ENCODE measurements at places on chromosomes 6 and 20.

GRCh38 chr6:163643866-163644265 is 229.3 kb downstream of the QKI start:
- no peak for DNase-seq

GRCh38 chr6:158377860-158378259 is 65.6 kb downstream of the TULP4 start:
- no peak for DNase-seq

DNA sequence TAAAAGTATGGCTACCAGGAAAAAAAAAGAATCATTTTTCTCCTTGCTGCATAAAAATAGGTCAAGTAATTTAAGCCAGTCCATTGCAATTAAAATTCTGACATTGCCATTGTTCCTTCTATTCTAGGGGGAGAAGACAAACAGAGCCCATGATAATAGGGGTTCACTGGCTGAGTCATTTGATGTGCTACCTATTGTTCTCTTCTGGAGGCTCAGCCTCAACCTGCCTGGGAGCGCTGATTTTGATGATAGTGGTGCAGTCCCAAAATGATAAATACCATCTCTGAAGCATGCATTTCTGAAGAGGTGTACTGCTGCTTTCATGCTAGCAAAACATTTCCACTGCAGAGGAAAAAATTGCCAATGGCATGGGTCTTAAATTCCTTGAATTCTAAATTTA is 5.8 kb downstream of the CITED2 start:
- no peak for DNase-seq

- no peak for DNase-seq
Measured at GRCh38 chr20:59749301-59749700, 145.0 kb downstream of the PHACTR3 start.

DNA sequence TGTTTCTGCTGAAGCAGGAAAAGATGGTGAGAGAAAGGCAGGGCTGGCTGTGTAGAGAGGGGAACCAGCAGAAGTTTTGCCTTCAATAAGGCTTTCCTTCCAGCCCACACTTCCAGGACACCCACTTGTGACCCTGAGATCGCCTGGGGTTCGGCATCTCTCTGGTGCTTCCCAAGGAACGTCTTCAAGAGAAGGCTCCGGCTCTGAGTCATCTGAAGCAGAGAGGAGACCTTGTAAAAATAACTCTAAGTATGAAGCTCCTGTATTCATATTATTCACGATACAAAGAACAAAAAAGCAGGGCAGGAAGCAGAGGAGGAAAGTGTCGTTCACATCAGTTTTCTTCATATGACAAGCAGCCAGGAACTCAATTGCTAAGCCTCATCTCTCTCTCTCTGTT is 95.4 kb upstream of the MRPS10 start:
- DNase-seq = peak; percentile 54

- DNase-seq = no peak
Measured at GRCh38 chr20:32129863-32130262, 20.3 kb downstream of the TM9SF4 start.

DNA sequence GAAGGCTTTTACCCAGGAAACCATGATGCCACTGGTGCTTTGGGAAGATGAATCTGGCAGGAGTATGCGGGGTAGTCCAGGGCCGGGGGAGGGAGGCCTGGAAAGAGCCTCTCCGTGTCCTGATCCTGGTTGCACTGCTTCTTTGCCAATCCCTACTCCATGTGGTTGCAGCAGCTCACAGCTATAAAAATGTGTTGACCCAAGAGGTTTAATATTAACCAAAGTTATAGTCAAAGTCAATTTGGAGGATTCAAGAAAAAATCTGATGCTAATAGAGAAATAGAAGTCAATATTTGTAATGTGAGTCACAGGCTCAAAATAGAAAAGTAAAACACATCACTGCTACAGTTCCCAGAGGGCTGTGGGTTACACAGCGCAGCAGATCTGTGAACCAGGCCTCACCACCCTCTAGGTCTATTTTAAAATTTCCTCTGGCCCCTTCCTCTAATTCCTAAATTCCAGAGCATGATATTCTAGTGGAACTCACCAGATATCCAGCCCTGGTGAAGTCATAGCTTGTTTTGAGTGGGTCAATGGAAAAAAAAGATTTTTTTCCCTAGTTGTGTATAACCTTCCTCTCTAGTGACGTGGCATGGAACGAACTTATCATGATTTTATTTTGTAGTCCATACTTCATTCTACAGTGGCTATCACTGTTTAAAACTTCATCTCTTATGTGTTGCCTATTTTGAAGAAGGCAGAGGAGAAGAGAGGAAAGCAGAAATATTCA is 63.2 kb upstream of the BMP2 start:
- DNase-seq = no peak

- peak; percentile 3 for DNase-seq
Measured at GRCh38 chr6:136166815-136167214, 83.3 kb downstream of the MTFR2 start.

DNA sequence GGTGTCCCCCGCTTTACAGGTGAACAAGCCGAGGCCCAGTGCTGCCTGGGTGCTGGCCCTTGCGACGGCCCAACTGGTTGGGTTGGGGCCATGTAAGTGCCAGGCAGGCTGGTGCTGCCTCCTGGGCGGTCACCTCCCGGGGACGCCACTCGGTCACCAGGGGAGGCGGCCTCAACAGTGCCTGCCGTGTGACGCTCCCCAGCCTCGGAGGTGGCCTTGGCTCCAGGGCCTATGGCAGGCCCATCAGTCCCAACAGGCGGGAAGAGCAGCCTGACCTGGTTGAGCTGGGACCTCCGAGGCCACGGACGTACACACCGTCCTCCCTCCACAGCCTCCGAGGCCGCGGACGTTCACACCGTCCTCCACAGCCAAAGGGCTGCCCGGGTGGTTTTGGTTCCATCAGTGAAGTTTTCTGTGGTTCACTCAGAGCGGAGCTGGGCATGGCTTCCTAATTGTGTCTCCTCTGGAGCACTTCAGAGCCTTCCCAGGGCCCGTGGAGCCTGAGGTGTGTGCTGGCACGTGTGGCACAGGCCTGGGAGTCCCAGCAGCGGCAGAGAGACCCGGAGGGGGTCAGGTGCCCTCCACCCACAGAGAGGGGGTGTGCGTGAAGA is 19.3 kb upstream of the SLCO4A1 start:
- no peak for DNase-seq

DNA sequence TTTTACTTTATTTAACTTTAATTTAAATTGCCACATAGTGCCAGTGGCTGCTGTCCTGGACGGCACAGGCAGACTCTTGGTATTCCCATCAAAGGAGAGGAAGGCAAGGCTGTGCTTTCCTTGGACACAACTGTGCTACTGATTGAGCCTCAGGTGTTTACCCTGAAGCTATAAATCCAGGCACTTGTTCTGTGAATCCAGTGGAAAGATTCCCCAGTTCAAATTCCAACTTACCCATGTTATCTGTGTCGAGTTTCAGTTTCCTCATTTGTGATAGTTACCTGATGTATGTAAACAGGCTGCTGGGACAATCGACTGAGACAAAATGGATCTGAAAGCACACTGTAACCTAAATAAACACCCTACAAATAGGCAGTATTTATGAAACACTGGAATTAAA is 57.2 kb downstream of the PLAGL1 start:
- DNase-seq = no peak

DNA sequence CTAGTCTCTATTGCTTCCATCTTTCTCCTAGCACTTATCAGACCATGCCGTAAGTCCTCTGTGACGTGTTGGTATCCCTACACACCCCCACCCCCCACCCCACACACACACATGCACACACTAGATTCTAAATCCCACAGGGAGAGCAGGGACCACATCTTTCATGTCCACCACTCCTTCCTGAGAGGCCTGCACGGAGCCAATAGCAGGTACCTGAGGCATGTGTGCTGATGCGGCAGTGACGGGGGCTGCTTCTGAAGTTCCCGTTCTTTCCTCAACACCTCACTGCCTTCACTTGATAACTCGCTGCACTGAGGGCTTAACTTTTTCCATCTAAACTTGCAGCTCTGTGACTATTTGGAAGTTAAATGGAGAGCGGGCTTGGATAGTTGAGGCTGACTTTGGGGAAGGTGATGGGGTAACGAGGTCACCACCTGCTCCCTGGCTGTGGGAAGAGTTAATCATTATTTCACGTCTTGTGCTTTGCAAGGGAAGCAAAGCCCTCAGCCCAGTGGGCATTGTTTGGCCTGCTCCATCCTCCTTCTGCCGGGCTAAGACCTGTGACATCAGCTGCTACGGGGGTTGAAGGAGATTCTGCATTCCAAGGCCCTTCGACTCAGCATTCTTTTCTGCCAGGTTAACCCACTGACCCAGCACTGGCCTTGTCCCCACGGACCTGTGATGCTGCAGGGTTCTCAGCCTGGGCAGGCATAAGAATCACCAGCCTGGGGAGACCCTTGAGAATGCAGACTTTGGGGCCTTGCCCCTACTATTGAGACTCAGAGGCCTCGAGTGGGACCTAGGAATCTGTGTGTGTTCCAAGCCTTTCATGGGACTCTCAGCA is 187.8 kb downstream of the ANKRD60 start:
- DNase-seq = no peak

- no peak for DNase-seq
Measured at GRCh38 chr20:35934050-35934449, 20.3 kb downstream of the SCAND1 start.

GRCh38 chr20:16929756-16930155 is 181.6 kb downstream of the OTOR start:
- no peak for DNase-seq

DNA sequence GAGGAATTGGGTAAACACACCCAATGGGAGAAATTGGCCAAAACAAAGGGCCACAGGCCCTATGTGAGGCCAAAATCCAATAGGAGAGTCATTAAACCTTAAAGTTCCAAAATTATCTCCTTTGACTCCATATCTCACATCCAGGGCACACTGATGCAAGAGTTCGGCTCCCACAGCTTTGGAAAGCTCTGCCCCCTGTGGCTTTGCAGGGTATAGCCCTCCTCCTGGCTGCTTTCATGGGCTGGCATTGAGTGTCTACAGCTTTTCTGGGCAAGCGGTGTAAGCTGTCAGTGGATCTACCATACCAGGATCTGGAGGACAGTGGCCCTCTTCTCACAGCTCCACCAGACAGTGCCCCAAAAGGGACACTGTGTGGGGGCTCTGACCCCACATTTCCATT is 160.5 kb downstream of the ADGRG6 start:
- DNase-seq = no peak

- no peak for DNase-seq
Measured at GRCh38 chr6:158703111-158703836, 53.4 kb downstream of the SYTL3 start.

DNA sequence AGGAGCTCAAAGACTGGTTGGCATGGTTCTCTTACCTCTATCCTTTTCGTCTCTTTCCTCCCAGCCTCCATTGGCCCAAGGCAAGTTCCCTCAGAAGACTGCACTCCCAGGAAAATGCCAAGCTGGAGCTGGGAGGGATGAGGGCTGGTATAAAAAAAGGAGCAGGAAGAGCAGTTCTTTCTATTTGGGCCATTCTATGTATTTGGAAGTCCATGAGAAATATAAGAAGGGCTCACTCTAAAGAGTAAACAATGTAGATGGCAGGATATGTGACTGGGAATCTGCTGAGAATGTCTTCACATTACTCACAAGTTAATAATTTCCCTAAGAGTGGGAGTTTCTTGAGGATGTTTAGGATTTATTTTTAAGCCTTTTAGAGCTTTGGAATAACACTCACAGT is 36.6 kb upstream of the ADTRP start:
- DNase-seq = no peak

DNA sequence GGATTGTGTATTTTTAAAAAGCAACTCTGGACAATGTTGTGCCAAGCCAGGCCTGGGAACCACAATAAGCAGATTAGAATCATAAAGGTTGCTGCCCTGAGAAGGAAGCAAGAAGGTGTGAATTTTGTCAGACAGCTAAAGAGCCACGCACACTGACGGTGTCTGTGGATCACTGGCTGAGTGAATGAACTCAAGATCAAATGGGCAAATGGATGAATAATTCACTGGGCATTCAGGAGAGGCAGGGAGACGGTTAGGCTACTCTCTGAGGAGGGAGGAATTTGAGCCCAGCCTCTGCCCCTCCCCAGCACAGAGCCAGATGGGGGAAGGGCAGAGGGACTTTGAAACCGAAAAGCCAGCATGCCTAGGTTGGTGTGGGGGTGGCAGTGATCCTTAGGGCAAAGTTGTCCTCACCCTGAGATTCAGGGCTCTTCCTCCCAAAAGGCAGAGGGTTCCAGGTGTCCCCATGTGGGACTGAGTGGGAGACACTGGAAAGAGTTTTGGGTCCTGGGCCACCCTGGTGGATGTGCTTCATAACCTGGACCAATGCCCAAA is 19.5 kb upstream of the SLC22A7 start:
- DNase-seq = no peak

All from inflammatory macrophage treated with lipopolysaccharide for 1 hour (primary cell).